ENCODE measurements at places on chromosomes 3 and 15. TPM values are rescaled to one million over a fixed set of nuclear protein-coding genes. Genes with fewer than 3 reads are reported as not detected.

GRCh38 chr3:51799879-51800749, 21.1 kb upstream of the IQCF6 start:
- no peak for DNase-seq

DNA sequence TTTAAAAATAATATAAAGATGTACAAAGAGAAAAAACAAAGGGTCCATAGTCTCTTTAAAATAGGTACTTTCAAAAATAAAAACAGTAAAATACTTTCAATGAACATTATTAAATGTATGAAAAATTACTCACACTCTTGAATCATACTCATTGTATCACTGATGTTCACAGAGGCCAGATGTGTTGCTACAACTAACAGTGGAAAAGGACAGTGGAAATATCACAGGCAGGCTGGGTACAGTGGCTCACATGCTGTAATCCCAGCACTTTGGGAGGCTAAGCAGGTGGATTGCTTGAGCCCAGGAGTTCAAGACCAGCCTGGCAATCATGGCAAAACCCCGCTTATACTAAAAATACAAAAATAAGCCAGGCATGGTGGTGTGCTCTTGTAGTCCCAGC, 26.8 kb downstream of the NPHP3 start:
- no peak for DNase-seq

Gene CYP1A1
- 0.18 TPM for total RNA-seq

Gene TSPAN3
- 317 TPM for total RNA-seq

- no peak for DNase-seq
Observed at GRCh38 chr3:160879859-160880258, 123.8 kb downstream of the PPM1L start.

GRCh38 chr3:114706591-114707232, 412.9 kb downstream of the TIGIT start:
- DNase-seq = no peak

DNA sequence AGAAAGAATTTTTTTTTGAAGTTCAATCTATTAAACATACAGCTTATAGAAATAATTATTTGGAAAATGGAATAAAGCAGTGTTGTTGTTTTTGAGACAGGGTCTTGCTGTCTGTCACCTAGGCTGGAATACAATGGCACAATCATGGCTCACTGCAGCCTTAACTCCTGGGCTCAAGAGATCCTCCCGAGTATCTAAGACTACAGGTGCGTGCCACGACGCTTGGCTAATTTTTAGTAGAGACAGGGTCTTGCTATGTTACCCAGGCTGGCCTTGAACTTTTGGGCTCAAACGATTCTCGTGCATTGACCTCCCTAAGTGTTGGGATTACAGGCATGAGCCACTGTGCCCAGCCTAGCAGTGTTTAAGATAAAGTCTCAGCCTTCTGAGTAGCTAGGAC, 8.8 kb downstream of the BNIP2 start:
- DNase-seq = no peak

DNA sequence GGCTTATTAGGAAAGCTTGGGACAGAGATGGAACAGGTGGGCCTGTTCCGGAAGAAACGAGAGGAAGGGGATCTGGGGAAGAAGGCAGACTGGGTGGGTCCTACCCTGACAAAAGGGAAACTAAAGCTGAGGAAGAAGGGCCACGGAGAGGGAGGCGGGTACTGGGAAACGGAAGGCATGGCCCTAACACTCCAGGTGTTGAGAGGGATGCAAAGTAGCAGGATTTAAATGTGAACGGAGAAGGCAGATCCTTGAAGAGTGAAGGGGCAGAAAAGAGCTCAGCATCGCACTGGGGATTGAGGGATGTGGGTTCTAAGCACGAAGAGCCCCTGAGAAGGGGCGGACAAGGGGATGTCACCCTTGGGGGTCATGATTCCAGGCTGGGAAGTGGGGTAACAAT, 735 bp downstream of the STIMATE start:
- DNase-seq = no peak

GRCh38 chr15:70314018-70314354, 216.3 kb upstream of the TLE3 start:
- no peak for DNase-seq

DNA sequence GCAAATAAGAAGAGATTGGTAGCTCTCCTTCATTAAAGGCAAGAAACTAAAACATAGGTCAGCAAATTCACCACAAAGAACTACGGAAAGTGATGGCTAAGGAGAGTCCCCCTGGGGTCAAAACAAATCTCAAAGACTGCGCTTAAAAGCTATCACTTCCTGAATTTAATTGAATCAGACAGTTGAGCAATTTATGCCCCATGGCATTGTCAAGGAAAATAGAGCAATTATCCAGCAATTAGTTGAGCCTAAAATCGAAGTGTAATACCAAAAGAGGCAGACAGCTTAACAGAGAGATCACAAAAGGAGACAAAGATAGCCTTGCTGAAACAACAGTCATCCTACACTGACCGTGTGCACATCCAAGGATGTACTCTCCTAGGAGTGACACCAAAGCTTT, 74.4 kb upstream of the SCN10A start:
- DNase-seq = no peak

DNA sequence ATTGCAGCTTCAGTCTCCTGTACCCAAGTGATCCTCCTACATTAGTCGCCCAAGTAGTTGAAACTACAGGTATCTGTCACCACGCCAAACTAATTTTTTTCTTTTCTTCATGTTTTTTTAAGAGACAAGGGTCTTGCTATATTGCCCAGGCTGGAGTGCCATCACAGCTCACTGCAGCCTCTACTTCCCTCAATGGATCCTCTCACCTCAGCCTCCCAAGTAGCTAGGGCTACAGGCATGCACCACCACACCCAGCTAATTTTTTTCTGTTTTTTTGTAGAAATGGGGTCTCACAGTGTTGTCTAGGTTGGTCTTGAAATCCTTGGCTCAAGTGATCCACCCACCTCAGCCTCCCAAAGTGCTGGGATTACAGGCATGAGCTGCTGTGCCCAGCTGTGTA, 89.5 kb downstream of the ZNF609 start:
- DNase-seq = no peak

DNA sequence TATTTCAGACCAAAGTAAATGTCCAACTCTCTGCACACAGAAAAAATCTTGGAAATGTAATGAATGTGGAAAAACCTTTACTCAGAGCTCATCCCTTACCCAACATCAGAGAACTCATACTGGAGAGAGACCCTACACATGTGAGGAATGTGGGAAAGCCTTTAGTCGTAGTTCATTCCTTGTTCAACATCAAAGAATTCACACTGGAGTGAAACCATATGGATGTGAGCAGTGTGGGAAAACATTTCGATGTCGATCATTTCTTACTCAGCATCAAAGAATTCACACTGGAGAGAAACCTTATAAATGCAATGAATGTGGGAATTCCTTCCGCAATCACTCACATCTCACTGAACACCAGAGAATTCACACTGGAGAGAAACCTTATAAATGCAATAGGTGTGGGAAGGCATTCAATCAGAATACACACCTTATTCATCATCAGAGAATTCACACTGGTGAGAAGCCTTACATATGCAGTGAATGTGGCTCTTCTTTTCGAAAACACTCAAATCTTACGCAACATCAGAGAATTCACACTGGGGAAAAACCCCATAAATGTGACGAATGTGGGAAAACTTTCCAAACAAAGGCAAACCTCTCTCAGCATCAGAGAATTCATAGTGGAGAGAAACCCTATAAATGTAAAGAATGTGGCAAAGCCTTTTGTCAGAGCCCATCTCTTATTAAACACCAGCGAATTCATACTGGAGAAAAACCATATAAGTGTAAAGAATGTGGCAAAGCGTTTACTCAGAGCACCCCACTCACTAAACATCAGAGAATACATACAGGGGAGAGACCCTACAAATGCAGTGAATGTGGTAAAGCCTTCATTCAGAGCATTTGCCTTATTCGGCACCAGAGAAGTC, 8.0 kb upstream of the ZNF501 start:
- no peak for DNase-seq

DNA sequence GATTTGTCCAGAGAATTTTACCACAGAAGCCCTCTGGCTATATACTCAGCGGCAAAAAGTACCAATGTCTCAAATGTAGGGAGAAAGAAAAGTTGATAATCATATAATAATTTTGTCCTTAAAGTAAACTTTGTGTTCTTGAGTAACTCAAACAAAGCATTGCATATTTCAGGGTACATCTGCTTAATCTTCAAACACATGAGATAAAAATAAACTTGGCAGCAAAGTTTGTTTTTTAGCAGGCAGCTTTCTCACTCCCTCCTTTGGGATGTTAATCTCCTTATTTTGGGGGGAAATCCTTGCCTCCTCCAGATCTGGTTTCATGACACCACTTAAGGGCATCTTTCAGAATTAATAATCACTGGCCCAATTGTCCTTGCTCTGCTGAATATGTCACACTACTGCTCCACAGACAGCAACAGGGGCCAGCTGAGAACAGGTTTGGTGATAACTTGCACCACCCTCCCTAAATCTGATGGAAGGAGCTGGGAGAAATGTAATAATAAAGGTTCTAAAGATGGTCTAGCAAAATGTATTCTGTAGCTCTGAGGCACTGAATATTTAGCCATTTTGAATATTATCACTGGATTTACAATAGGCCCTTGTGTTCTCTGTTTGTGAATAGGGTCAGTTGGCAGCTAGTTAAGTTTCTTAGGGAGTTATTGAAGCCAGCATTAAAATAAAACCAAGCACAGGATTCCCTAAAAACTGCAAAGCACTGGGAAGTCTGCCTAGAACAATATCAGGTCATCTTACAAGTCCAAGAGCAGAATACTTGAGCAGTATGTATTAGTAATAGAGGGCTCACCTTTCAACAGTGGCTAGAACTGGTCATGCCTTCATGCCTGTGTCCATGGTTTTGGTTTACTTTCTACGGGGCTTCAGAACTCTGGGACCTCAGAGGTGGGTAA, 79.2 kb downstream of the EFL1 start:
- no peak for DNase-seq

Gene SPSB4
- 3.5 TPM for total RNA-seq

DNA sequence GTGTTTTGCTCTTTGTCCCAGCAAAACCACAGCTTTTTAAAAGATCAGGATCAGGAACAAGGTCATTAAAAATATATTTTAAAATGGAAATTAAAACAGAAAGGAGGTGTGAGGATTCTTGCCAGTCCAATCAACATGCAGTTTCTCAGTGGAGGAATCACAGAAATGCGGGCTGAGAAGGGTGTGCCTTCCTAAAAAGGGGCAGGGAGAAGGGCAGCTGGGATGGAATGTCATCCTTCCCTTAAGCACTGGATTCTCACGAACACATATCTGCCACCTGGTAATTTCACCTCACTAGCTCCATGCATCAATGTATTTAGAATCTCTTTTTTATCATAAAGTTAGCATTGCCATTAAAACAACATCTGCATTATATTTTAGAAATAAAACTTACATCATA, 21.4 kb downstream of the ABI3BP start:
- no peak for DNase-seq

Gene STX19
- total RNA-seq = not detected

DNA sequence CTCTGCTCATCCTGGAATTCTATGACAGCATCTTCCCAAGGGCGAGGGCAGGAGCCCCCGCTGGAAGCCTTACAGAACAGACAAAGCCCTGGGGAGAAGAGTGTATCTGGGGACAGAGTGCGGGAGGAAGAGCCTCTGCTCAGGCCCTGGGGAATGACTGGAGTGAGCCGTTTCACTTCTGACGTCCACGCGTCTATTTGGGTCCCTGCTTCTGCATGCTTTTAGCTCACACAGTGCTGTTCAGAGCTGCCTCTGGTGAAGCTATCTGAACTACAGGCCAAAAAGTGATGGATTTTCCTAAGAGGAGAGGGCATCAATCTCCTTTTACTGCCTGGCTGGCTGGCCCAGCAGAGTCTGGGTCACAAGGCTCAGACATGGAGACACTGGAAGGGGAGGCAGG, 311.8 kb downstream of the NTRK3 start:
- no peak for DNase-seq

GRCh38 chr3:124174476-124174875, 182.6 kb upstream of the ROPN1 start:
- no peak for DNase-seq

- no peak for DNase-seq
Observed at GRCh38 chr15:58043192-58043903, 22.2 kb downstream of the ALDH1A2 start.

- DNase-seq = no peak
Observed at GRCh38 chr3:70833239-70833960, 521.0 kb upstream of the MDFIC2 start.

DNA sequence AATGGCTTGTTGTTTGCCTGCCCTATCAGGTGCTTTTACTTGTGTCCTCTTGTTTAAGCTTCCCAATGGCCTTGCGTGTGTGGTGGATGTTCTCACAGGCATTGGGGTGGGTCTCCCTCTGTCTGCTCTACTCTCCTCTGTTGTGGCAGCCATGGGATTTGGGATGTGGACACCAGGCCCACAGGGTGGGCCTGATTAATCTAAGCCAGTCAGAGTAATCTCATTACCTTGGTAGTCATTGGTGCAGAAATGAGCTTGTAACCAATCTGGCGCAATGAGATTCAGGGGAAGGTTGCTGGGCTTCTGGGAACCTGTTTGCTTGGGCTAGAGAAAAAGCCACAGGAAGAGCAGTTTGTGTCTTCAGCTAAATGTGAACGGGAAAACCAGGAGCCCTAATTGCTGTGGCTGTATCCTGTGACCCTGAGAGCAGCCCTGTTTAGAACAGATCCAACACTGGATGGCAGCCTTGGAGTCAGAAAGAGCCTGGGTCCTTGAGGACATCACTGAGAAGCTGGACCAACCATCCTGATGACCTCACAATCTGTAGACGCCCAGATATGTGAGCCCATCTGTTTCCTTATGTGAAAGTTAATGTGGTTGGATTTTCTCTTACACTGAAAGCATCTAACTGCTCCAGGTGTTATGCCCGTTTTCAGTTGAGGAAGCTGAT, 157.3 kb upstream of the UBE2E1 start:
- no peak for DNase-seq

DNA sequence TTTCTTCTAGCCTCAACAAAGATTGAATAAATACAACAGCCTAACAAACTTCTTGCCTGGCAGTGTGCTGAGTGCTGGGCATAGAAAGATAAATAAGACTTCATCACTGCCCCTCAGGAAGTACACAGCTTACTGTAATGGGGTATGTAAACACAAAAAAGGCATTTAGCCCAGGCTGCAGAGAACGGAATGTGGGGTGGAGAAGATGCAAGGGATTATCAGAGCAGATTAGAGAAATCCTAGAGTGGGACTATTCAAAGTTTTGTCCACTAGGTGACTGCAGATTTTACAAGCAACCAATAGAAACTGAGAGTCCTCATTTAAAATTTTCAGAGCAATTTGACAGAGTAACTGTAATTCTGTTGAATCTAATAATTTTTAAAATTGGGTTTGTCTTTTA, 35.4 kb upstream of the TSC22D2 start:
- no peak for DNase-seq
